Gastrocnemius medialis (tissue), 4 donors: ENCODE measurements at places on chromosomes 2 and 18. TPM values are rescaled to one million over a fixed set of nuclear protein-coding genes. Genes with fewer than 3 reads are reported as not detected.

FKBP7 gene
- total RNA-seq = 4.0 TPM

BOLL gene
- 8.1 TPM for total RNA-seq

DNA sequence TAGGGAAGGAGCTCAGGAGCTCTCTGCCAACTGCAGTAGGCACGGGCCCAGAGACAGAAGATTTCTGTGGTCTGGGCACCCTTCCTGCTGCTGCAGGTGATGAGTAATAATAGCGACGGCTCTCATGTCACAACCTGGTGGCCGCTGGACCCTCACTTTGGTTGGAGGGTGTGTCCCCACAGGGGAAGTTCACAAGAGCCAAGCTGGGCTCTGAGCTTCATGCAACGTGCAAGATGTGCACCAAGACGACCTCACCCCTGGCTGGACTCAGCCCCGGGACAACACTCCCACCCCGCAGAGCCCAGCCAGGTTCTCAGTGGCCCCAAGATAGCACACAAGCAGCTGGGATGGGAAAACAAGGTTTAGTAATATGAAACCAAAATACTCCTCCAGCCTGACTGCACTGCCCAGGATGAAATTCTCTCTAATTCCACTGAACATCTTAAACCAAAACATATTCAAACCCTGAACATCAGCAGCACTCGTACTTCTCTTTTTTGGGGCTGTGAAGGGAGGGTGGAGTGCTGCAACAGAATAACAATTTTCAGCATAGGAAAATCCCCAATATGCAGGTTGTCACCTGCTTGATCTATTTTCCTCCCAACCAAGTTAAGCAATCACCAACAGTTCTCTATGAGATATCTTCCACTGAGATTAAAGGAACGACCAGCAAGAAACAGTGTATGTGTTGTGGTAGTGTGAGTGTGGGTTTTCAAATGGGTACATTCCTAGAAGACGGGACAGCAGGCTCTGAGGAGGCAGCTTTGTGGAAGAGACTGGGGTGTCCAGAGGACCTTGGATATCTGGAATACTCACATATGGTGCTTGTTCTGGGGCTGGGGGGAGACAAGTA lies 26.5 kb downstream of the BCL2 start:
- H3K27ac ChIP-seq = peak overlapping the region; percentile 78
- H3K4me3 ChIP-seq = peak overlapping the region; percentile 40
- H3K4me1 ChIP-seq = peaks cover 46% of the 10 kb centered on the region
- no peaks in the 10 kb centered on the region for H3K27me3 ChIP-seq

- no peak overlapping the region for H3K4me3 ChIP-seq
- H3K4me1 ChIP-seq = peaks cover 45% of the 10 kb centered on the region
- H3K36me3 ChIP-seq = no peaks in the 10 kb centered on the region
- H3K27ac ChIP-seq = no peak overlapping the region
- DNase-seq = no peak
Observed at GRCh38 chr2:119227346-119227745, 3.7 kb downstream of the STEAP3 start.

DNA sequence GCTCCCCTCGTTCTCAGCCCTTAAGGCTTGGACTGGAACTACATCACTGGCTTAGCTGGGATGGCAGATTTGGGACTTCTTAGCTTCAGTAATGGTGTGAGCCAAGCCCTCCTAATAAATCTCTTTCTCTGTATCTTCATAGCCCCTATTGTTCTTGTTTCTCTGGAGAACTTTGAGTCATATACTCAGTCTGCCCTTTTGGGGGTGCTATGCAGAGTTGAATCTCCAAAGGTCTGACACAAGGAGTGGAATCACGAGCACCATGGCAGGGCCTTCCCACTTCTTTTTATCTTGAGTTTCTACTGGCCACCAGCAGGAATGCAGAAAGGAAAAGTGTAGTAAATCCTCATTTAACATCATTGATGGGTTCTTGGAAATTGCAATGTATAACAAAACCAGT lies 13.3 kb upstream of the TGFA start:
- no peak overlapping the region for H3K27ac ChIP-seq
- no peaks in the 10 kb centered on the region for H3K36me3 ChIP-seq
- H3K27me3 ChIP-seq = no peaks in the 10 kb centered on the region
- H3K4me3 ChIP-seq = no peak overlapping the region
- no peak for DNase-seq
